ENCODE measurements at places on chromosomes 3 and 15.

GRCh38 chr3:149783576-149783975, 8.8 kb downstream of the ANKUB1 start:
- DNase-seq = no peak

- peak; percentile 68 for DNase-seq
These were observed 26.9 kb upstream of the LINGO1 start for GRCh38 chr15:77659350-77660321.

DNA sequence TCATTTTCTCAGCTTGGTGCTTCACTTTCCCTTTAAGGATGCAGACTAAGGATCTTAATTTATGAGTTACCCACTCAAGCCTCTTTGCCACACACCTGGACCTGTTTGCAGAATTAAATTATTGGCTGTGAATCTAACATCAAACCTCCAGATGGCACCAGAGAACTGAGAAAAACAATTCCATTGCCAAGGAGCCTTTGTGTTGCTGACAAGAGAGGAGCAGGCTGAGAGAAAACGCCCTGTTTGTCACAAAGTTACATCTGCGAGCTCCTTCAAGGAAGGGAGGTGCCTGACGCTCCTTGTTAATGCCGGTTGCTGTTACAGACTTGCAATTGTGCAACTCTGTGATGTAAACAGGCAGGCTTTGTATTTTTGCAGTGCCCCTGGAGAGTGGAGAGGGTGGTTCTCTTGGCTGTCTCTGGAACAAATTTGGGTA, 36.3 kb upstream of the TMC3 start:
- peak; percentile 75 for DNase-seq

DNA sequence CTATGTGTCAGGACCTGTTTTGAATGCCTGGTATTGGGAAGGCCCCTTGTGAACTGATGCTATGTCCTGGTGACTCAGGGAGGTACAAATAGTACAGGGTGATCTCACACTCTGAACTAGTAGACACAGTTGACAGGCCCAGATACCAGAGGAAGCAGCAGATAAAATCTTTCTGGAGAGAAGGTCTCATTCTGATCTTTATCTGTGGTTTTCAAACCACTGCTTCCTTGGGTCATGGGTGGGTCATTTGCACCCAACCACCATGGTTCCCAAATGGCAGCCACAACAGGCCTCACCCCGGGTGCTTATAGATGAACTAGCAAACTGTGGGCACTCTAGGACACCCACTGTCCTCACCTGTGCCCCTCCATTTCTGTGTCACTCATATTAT, 43.4 kb downstream of the PXYLP1 start:
- no peak for DNase-seq

DNA sequence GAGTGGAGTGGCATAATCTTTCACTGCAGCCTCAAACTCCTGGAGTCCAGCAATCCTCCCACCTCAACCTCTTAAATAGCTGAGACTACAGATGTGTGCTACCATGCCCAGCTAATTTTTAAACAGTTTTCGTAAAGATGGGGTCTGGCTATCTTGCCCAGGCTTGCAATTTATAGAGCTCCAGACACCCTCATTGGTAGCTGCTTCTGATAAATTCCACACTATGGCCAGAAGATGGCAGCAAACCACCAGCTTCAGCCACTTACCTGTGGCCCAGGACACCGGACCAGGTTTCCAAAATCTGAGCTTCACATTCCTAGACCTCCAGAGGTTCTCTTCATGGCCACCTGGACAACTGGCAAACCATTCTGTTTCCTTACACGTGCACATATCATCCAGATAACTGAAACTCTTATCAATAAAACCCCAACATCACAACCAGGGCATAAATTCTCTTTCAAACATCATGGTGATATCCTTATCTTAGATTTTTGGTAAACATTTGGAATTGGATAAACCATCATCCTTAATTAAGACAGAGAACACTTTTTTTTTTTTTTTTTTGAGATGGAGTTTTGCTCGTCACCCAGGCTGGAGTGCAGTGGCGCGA, 28.9 kb downstream of the FBXW12 start:
- DNase-seq = peak; percentile 79

DNA sequence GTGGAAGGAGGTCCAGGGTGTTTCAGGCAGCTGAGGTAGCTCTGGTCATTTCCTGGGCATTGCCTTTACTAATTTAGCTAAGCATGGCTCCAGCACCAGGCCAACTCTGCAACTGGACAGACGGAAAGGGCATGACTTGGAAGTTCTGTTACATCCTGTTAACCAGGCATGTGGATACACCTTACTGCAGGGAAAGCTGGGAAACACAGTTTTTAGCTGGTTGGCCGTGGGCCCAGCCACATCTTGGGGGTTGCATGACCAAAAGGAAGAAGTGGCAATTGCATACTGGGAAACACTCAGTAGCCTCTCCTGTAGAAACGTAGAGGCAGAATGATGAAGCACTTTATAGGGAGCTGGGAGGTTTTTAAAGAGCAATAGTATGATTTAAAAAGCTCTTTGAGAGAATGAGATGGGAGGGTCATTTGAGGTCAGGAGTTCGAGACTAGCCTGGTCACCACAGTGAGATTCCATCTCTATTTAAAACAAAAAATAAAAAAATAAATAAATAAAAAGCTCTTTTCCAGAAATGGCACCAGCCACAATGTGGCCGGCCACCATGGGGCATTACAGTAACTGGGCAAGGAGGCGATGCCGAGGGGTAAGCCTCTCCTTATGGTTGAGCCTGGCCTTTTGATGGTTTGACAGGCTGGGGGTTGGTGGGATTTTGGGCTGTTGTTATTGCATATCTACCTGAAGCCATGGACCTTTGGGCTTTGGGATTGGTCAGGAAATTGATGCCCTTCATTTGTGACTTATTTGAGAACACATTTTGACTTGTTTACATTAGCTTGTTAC, 28.6 kb downstream of the TRAK1 start:
- peak; percentile 86 for DNase-seq

GRCh38 chr3:57784089-57784735, 28.1 kb downstream of the SLMAP start:
- DNase-seq = no peak

- no peak for DNase-seq
These were observed 144.3 kb downstream of the ERC2 start for GRCh38 chr3:56323986-56324420.

- no peak for DNase-seq
These were observed 2.0 kb upstream of the CAPN7 start for GRCh38 chr3:15204005-15204404.

DNA sequence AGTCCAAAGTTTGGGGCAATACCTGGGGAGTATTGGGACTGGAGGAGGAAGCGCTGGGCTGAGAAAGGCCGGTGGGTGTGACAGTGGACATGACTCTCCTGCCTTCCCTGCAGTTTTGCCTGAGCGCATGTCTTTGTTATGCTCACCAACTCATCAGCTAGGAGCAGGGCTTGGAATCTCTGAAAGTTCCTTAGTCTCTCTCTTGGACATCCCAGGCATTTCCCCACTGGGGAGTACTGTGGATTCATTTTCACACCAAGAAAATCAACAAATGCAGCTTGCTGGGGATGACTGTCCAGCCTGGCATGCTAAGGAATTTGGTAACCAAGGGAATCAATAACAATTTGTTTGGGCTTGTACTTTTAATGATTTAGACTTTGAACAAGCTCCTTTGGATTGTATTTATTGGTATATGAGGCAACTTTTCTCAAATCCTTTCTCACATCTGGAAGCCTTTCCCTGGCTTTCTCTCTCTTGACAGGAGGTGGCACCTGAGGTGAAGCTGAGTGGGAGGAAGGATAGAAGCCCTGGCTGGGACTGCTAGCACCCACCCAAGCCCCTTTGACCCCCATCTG, 48.5 kb upstream of the CHST2 start:
- no peak for DNase-seq

GRCh38 chr3:59263152-59263551, 213.3 kb upstream of the CFAP20DC start:
- DNase-seq = no peak

DNA sequence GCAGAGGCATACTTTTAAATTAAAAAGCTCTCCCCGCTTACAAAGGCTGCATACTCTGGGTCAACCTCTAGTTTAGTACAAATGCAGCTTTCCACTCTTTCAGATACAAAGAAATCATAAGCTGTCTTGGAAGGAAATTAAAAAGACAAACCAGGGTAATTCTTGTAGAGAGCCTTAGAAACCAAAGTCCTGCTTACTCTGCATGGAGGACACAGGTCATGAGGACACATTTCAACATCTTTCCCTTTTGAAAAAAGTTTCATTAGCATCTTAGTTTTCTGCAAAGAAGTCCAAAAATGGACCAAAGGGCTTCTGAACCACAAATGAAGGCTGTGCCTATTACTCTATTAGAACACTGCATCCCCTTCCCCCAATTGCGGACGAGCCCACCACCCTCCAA, 50.5 kb upstream of the WNT5A start:
- DNase-seq = no peak

DNA sequence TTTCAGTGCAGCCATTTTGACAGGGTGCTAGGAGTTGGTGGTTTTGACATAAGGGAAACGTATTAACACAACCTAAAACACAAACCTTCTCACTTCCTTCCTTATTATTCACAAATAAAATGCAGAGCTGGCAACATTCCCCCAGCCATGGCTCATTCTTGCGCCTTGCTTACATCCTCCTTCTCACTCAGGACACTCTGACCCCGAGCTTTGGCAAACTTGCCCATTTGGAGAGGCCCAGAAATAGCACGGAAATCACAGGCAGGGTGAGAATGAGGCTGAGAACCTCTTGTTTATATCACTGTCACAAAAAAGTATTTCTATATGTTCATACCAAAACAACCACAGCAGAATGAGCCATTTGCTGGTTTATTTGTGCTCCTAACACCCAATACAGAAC, 244.3 kb downstream of the NTRK3 start:
- no peak for DNase-seq

GRCh38 chr3:139355891-139356290, 12.1 kb downstream of the MRPS22 start:
- no peak for DNase-seq

- DNase-seq = no peak
These were observed 258.3 kb upstream of the ZPLD1 start for GRCh38 chr3:102176333-102177050.

- DNase-seq = no peak
These were observed 73.2 kb downstream of the PRICKLE2 start for GRCh38 chr3:64152086-64152485.

GRCh38 chr15:68578980-68579935, at the start of gene CORO2B:
TSS of gene CORO2B (plus strand) at chr15:68578993. CDS start at chr15:68579263, 270 bp downstream.
- peak; percentile 15 for DNase-seq

- DNase-seq = no peak
These were observed 50.0 kb downstream of the AMOTL2 start for GRCh38 chr3:134323966-134324962.

DNA sequence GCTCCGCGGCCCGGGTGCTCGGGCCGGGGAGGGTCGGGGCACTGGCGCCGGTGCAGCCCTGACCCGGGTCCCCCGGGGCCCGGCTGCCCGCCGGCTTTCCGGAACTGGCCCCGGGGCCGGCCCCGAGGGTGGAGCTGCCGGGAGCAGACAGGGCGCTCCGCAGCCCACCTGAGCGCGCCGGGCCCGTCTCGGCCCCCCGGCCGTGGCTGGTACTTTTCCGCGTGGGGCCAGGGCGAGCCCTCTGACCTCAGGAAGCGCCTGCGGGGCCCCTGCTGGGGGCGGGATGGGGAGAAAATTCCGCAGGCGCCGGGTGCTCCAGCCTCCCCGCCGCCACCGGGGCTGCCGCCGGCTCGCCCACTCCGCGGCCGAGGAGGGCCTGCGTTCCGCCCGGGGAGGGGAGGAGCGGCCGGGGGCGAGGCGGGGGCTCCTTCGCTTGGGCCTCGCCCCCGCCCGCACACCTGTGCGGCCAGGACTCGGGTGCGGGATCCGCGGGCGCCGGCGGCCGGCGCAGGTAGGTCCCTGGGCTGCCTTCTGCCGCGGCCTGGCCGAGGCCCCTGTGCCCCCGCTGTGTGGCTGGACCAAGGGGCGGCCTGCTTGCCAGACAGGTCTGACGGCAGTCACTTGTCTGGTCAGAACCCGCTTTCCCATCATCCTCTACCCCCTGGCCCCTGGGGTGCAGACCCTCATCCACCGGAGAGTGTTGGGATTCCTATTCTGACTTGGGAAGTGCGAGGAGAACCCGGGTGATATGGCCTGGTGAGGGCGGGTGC, 3.5 kb downstream of the FURIN start:
- DNase-seq = peak; percentile 33

GRCh38 chr3:42027571-42027970, 63.6 kb upstream of the TRAK1 start:
- DNase-seq = no peak

DNA sequence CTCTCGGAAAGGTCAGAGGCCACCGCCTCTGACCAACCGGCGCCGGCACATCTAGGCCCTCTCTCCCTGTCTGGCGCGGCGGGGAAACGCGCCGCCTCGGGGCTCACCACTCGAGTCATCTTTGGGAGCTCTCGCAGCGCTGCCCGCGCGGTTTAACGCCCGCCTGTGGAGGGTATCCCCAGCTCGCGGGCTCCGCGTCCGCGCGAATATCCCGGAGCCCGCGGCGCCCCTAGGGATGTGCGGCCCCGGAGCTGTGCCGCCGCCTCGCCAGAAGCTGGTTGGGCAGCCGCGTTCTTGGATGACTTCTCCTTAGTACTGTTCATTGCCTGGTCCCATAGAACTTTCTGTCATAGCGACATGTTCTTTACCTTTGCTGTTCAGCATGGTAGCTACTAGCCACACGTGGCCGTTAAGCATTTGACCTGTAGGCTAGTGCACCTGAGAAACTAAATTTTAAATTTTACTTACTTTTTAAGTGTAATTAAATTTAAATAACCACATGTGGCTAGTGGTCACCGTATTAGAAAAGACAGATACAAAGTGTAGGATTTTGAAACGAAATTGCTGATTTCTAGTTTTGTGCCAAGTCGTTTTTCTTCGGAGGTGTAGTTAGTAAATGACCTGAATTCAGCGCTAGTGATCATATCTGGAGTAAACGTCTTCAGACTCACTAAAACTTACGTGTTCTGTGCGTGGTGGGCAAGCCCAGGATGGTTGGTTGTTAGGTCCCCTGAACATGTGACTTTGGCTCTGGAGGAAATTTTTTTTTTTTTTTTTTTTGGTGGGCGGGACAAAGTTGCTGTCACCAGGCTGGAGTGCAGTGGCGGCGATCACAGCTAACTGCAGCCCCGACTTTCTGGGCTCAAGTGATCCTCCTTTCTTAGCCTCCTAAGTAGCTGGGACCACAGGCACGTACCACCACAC, 835 bp downstream of the ARIH2 start:
- peak; percentile 75 for DNase-seq

DNA sequence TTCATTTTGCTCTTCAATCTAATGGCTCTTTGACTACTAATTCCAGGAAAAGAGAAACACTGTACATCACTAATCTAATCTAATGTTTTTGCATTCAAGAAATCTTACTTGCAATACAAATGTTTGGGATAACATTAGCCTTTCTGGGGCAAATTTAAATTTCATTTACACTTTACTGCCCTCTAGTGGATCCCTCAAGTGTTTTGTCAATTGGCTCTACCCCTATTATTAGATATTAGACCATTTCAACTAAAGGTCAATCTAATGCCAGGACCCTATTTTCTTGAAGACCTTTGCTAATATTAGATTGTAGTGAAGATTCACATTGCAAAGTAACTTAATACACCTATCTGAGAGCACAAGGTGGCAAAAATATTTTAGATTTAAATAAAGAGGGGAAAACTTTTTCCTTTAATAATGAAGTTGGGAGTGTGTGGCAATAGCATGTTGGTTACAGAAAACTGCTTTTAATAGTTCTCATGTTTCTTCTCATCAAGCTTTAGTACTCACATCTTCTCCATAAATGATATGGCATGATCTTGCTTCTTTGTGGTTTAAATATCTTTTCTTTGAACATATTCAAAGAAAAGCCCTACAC, 5.0 kb downstream of the C2CD4A start:
- DNase-seq = peak; percentile 72

- DNase-seq = no peak
These were observed 40.1 kb downstream of the ACAN start for GRCh38 chr15:88843334-88843733.

GRCh38 chr3:182802413-182803390, 9.4 kb downstream of the ATP11B start:
- no peak for DNase-seq
